ENCODE measurements at places on chromosomes 5 and 9.

GRCh38 chr5:54518146-54518817, 723 bp downstream of the SNX18 start:
- DNase-seq, result no peak

DNA sequence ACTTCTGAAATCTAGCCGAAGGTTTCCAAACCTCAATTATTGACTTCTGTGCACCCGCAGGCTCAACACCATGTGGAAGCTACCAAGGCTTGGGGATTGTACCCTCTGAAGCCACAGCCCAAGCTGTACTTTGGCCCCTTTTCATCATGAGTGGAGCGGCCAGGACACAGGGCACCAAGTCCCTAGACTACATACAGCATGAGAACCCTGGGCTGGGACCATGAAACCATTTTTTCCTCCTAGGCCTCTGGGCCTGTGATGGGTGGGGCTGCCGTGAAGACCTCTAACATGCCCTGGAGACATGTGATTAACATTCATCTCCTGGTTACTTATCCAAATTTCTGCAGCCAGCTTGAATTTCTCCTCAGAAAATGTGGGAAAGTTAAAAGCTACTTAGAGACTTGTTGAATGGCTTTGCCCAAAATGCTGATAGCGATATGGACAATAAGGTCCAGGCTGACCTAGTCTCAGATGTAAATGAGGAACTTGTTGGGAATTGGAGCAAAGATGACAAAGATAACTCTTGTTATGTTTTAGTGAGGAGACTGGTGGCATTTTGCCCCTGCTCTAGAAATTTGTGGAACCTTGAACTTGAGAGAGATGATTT, 34.1 kb upstream of the CPLANE1 start:
- DNase-seq, result no peak

DNA sequence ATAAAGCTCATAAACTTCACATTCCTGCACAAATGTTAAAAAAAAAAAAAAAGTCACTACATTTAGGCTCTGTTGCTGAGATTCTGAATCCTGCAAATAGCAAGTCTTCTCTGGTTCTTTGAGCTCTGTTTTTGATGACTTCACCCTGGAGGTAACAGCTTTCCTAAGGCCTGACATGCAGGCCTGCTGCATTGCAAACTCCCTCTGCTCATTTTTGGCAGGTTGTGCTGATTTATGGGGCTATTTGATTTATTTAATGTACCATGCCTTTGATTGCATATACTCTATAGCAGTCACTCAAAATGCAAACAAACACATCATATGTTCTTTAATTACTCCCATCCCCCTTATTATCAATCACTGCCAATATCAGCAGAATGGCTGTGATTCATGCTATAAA, 416.1 kb upstream of the IZUMO3 start:
- no peak for DNase-seq

GRCh38 chr5:158809310-158809850, 290.3 kb downstream of the EBF1 start:
- DNase-seq, result no peak

DNA sequence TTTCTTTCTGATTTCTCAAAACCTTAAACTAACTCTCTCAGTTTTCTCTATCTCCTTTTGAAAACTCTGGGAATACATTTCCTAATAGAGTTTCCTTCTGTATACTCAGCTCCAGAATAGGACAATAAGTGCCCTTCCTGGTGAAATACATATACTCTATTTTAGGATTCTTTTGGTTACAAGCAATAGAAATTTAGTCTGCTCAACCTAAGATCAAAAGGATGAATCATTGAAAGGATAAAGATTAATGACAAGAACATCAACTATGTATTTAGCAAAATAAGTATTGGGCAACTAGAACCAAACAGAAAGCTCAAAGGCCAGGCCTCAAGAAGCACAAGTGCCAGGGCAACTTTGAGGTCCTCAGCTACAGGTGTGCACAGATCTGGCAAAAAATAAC, 127.1 kb downstream of the ADAMTSL1 start:
- DNase-seq, result no peak

- no peak for DNase-seq
Measured at GRCh38 chr5:173535976-173536639, 80.3 kb downstream of the BOD1 start.

GRCh38 chr9:76916231-76916630, 10.3 kb upstream of the PRUNE2 start:
- no peak for DNase-seq

DNA sequence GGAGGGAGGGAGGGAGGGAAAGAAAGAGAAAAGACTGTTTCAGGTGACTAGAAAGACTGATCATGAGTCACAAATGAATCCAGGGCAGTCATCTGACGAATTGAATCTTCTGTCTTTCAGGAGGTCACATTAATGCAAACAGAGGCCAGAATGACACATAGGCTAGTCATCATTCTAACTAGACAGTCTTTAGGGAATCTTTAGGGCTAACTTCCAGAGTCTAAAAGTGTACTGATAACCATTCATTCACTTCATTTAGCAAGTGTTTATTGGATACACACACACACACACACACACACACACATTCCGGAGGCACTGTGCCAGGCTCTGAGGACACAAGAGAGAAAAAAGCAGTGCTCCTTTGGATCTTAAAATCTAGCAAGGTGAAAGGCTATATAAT, 156.7 kb downstream of the EBF1 start:
- DNase-seq, result peak; percentile 85

- DNase-seq, result no peak
Measured at GRCh38 chr9:118736406-118736805, 632.8 kb downstream of the BRINP1 start.

DNA sequence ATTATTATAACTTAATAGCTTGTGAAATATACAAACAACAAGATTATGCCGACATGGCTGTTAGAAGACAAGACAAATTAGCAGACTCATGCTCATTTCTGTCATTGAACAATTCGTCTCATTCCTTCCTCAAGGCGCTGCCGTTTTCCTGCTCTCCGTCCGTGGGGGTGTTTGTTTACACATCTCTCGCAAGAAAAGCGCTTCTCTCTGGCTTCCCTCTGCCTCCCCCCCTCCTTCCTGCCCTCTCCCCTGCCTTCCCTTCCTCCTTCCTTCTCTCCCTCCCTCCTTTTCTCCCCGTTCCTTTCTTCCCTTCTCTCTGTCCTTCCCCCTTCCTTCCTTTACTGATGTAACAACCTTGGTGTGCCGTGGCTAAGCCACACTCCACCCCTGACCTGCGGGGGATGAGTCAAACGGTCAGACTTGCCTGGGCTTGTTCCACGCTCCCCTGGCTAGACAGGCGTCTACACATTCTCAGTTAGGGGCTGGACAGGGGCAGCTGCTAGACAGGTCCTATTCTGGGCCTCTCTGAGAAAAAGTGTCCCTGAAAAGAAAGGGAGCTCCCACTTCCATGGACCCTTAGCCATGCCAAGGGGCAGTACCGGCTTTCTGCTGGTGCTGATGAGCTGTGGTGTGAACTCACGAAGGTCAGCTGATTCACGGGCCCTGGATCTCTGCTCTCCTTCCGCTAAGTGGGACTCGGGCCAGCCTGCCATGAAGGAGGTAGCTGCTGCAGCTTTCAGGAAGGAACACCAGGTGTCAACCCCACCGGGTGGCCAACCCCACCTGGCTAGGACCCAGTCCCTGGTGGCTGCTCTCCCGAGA, 32.0 kb upstream of the SPTLC1 start:
- DNase-seq, result no peak

GRCh38 chr5:143448518-143448917, 45.0 kb upstream of the NR3C1 start:
- no peak for DNase-seq

GRCh38 chr9:118630931-118631595, 738.2 kb downstream of the BRINP1 start:
- no peak for DNase-seq

DNA sequence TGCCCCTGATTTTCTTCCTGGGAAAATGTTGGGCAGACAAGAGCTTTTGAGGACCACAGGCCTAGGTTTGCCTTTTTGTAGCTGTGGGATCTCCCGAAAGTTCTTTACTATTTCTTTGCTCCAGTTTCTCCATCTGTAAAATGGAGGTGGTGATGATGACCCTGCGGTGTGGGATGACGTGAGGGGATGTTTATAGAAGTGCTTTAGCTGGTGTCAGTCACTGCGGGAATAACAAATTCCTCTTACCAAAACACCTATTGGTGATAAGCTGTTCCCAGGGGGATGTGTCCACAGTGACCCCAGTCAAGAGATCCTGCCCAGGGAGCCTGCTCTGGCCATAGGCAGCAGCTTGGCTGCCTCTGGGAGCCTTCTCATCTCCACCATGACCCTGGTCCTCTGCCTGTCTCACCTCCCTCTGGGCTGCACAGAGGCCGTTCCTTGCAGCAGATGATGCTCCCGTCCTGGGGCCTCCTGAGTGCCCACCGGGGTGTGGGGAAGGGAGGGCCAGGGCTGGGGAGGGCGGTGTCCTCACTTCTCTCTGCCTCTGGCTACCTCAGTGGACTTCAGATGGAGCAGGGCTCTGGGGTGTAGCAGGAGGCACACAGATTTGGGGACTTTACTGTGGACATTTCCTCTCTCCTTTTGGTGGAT, 77.2 kb downstream of the COL15A1 start:
- no peak for DNase-seq

- no peak for DNase-seq
Measured at GRCh38 chr9:135884328-135885035, 22.9 kb downstream of the CAMSAP1 start.

- no peak for DNase-seq
Measured at GRCh38 chr5:119355244-119355638, 578 bp upstream of the TNFAIP8 start.

GRCh38 chr5:39905356-39905755, 480.6 kb upstream of the DAB2 start:
- no peak for DNase-seq
